ENCODE measurements at places on chromosomes 4 and X.

DNA sequence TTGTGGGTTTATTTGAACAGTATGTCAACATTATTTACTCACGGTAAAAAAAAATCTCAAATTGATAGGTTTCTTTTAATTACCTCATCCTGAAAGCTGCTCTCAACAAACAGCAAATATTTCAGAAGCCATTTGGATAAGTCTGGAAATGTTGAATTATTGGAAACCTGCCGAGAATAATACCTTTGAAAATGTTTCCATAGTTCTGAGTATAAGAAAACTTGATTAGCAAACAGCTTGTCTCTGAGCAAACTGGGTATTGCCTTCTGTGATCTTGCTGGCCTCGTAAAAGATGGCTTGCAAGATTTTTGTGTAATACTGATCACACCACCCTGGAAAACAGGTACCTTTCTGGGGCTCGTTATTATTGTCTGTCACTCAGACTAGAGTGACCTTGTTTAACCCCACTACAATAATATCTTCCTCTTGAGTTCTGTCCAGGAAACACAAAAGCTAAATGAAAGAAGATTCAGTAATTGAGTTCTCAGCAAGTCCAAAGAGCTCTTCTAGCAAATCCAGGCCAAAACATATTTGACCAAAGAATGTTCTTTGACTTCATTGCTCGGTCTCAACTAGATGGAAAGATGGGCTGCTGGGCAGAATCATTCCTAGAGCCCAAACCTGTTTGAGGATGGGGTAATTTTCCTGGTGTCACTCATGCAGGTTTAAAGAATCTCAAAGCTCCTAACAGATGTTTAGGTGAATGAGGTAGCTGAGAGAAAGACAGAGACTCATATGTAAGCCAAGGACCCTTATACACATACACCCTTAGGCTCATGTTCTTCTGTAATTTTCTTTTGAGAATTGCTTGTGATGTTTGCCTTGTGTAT lies 255.6 kb upstream of the JADE1 start:
- DNase-seq = no peak

DNA sequence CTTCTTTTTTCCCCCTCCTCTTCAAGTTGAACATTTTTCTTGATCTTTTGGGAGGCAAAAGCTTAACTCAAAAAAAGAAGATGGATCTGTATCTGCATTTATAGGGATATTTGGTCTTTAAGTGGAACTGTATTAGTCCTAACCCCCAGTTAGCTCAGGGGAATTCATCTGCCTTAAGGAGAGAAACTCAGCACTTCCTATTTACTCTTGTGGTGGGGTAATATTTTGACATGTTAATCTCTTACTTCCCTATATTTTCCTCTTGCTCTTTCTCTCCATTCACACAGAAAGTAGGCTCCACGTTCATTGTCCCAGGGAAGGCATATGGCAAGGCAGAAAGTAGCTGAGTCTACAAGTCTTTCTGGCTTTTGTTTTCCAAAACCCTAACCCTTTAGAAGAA lies 5.3 kb downstream of the LRRC66 start:
- DNase-seq = no peak

- no peak for DNase-seq
These were observed 92.4 kb upstream of the SMIM10 start for GRCh38 chrX:134898440-134898839.

GRCh38 chr4:140115140-140115539 lies 38.8 kb downstream of the MAML3 start:
- no peak for DNase-seq

DNA sequence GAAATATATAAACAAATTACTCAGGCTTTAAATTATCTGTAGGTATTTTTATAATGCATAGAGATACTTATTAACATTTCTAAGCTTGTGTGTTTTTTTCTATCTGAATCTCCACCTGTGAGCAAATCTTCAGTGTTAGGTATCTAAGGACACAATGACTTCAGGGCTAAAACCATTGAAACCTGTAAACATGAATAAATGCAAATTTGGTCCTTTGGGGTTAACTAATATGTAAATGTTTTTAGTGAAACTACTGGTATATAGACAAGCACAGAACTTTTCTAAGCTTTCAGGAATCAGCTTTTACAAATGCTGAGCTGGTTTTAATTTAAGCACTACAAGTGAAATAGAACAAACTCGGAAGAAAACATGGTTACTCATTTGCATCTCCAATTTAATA lies 147.9 kb downstream of the FBXO8 start:
- DNase-seq = no peak

DNA sequence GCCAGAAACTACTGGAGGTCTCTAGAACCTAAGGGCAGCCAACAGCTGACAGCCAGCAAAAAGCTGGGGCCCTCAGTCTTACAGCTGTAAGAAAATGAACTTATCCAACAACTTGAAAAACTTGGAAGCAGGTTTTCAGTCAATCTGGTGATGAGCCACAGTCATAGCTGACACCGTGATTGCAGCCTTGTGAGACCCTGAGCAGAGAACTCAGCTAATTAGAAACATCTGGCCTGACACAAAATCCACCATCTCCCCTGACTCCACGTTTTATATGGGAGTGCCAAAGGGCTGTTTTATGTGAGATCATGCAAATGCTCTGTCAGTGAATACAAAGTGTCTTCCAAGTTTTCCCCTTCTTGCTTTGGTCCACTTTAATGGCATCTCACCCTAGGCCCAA lies 198.8 kb upstream of the DCAF8L1 start:
- DNase-seq = no peak

DNA sequence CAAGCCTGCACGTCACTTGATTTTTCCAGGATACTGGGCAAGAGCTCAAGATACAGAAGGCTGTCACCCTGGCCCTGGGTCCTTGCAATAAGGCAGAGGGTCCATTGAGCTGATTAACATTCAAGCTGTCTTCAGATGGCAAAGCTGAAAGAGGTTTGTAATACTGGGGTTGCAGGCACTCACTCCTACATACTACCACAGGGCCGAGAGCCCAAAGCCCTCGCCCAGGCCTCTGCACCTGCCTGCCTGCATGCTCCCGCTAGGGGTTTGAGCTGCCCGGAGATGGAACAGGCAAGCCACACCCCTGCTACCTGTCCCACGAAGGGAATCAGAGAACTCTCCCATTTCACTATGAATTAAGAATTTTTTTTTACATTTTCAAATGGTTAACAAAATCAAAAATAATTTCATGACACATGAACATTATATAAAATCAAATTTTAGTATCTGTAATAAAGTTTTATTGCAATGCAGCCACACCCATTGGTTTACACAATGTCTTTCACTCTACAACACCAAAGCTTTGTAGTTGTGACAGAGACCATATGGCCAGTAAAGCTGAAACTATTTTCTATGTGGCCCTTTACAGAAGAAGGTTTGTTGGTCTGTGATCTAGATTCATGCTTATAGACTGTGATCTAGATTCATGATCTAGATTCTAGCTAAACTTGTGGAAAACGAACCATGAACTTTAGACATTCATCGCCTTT lies 530.4 kb upstream of the IGFBP7 start:
- DNase-seq = no peak

DNA sequence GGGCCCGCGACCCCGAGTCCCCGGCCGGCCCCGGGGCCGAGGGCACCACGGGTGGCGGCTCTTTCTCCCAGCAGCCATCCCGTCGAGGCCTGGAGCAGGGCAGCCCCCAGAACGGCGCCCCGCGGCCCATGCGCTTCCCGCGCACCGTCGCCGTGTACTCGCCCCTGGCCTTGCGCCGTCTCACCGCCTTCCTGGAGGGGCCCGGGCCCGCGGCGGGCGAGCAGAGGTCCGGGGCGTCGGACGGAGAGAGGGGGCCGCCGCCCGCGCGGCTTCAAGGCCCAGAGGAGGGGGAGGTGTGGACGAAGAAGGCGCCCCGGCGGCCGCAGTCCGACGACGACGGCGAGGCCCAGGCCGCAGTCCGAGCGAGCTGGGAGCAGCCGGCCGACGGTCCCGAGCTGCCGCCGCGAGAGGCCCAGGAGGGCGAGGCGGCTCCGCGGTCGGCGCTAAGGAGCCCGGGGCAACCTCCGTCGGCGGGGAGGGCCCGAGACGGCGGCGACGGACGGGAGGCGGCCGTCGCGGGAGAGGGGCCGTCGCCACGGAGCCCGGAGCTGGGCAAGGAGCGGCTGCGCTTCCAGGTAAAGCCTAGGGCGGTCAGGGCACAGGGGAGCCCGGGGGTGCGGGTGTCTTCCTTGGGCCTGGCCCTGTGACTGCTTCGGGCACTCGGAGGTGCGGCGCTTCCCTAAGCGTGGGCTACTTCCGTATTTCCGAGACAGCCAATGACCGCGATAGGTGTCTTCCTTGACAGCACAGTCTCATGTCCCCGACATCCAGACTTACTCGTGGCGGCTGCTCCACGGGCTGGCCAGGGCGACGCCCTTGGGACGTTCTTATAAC lies 845 bp downstream of the ZAR1 start:
- DNase-seq = no peak

GRCh38 chr4:87144356-87144755 lies 76.1 kb downstream of the KLHL8 start:
- no peak for DNase-seq

- DNase-seq = no peak
These were observed 151.0 kb downstream of the TENM3 start for GRCh38 chr4:182394181-182394580.

DNA sequence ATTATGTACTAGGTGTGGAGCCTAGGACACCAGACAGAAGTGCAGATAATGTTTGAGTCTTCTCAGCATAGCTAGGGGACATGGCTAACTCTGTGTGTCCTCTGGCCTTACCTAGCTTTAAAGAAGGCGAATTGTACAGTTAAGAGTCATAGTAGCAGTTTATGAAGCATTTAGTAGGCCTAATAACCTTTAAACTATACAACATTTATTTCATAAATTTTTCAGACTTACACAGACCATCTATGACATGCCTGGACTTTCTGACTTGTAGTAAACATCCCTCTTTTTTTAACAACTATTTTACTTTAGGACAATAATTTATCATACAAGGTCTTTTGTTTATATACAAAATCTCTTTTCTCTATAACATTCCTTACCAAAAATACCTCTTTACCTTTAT lies 37.4 kb downstream of the ETNPPL start:
- no peak for DNase-seq

DNA sequence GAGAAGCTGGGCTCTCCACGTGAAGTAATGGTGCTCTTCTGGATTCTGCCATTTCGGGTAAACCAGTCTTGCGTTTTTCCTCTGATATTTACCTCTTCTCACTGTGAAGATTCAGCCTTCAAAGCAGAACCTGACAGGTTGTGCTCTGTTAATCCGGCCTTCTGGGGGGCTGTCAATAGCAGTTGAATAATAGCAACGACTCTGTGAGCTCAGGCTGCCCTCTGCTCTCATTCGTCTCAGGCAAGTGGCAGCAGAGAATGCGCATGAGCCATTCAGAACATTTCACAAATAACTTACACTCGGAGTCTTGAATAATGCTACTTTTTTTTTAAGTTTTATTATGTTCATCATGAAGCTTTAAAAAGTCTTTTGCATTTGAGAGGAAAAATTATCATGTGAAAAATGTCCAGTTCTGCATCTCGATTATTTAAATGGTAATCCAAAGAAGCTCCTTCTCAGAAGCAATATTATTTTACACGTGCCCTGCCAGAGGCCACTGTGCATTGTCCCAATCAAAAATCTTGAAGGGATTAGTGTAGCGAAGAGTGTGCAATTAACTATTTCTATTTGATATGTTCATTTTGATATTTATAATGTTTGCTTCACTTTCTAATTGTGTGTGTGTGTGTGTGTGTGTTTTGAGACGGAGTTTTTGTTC lies 354.2 kb upstream of the FAT1 start:
- no peak for DNase-seq

DNA sequence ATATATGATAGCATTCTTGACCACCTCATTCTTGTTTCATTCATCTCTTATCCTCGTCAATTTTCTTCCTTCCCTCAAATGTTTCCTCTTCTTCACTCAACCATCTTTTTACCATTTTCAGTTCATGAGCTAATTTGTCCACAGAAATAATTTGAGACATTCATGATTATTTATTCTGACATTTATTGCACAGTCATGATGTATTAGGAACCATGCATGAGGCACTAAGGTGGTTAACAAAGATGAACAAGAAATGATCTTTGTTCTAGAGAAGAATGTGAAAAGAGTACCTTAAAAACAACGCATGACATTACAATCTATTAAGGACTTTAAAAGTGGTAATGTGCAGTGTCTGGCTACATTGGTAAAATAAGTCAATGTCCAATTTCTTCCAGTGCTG lies 27.9 kb downstream of the TEC start:
- no peak for DNase-seq

DNA sequence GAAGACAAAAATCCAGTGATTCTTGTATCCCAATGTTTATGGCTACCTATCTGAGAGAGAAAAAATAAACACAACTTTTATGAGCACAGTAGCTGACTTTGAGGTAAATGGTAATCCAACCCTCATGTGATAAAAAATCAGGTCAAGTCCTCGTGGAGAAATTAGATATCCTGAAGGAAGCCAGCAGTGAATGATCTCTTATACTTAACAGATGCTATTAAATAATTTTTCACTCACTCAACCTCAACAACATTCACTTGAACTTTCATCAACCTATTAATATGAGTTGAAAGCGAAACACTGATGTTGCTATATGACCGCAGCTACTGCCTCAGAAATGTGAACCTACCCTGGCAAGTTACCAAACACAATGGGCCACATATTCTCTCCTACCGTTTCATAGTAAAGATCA lies 105.4 kb downstream of the GPC3 start:
- DNase-seq = no peak

DNA sequence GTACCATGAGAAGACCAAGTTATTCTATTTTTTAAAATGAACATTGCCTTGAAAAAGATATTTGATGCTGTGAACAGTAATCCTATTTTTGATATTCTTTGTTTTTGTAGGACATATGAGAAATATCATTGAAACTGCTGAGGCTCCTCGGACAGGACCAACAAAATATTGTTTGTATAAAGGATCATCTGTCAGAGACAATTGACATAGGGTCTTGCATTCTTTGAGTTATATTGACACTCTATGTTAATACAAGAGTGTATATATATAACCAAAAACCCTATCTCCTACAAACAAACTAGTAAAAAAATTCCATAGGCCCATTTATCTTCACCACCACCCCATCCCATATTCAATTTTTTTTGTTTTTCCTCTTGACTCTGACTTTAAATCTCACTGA lies 222.7 kb downstream of the DACH2 start:
- no peak for DNase-seq

GRCh38 chr4:38512840-38513239 lies 151.2 kb upstream of the KLF3 start:
- no peak for DNase-seq

DNA sequence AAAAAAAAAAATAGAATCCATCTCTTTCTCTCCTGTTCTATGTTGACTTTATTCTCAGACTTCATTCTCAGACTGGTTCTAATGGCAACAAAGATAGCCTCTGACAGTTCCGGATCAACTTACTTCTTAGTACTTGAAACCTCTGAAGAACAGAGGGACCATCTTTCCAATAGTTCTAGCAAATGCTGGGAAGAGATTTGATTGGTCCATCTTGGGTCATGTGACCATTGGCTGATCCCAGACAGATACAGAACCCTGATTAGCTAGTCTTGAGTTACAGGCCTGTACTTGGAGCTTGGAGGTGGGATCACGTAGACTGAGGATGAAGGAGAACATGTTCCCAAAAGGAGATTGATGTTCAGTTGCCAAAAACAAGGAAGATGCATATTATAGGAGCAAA lies 66.9 kb upstream of the STIM2 start:
- DNase-seq = no peak

- no peak for DNase-seq
These were observed 26.2 kb upstream of the ZBTB33 start for GRCh38 chrX:120224388-120224787.
